ENCODE measurements at places on chromosomes 3 and 15. TPM values are rescaled to one million over a fixed set of nuclear protein-coding genes. Genes with fewer than 3 reads are reported as not detected.

Gene NAALADL2
- 23.5 TPM for total RNA-seq

DNA sequence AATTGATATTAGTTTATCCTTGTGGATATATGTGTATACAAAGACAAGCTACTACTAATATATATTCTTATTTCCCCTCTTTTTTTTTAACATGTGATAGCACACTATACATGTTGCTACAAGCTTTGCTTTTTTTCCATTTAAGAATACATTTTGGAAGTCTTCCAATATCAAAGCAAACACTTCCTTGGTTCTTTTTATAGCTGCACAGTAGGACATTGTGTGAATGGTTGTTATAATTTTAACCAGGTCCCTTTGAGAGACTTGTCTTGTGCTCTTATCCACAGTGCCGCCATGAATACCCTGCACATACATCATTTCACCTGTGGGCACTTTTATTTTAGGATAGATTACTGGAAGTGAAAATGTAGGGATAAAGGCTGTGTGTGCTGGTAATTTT, 88.7 kb downstream of the CACNA2D3 start:
- no peak overlapping the region for H3K4me3 ChIP-seq
- H3K27me3 ChIP-seq = no peaks in the 10 kb centered on the region
- no peak overlapping the region for H3K27ac ChIP-seq
- no peaks in the 10 kb centered on the region for H3K4me1 ChIP-seq
- H3K36me3 ChIP-seq = no peaks in the 10 kb centered on the region
- no peak for DNase-seq

GRCh38 chr3:169363318-169364265, 299.9 kb downstream of the MECOM start:
- no peak for DNase-seq
- H3K27ac ChIP-seq = no peak overlapping the region
- no peaks in the 10 kb centered on the region for H3K27me3 ChIP-seq
- no peaks in the 10 kb centered on the region for H3K36me3 ChIP-seq

DNA sequence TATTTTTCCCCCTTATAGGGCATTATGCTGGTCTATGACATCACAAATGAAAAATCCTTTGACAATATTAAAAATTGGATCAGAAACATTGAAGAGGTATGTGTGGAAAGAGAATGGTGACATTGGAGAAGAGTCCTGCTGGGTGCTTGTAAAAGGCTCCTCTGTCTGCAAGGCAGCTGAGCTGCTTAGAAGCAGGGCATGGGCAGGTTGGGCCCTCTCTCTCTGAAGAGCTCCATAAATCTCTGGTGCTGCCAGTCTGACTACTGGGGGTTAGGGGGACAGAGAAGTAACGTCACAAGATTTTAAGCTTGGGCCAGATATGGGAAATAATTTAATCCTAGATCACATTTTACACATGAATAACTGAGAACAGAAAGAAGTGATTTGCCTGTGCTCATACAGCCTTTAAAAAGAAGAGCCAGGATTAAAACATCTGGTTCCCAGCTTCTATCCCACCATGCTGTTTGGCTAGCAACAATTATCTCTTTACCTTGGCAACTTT, 21.9 kb upstream of the APH1B start:
- H3K27ac ChIP-seq = peak overlapping the region; percentile 70
- DNase-seq = no peak
- H3K27me3 ChIP-seq = no peaks in the 10 kb centered on the region
- peaks cover 17% of the 10 kb centered on the region for H3K36me3 ChIP-seq
- no peak overlapping the region for H3K4me3 ChIP-seq
- peaks cover 29% of the 10 kb centered on the region for H3K4me1 ChIP-seq

GRCh38 chr3:30231277-30232141, 374.9 kb upstream of the TGFBR2 start:
- no peaks in the 10 kb centered on the region for H3K27me3 ChIP-seq
- H3K4me1 ChIP-seq = peaks cover 48% of the 10 kb centered on the region
- DNase-seq = no peak
- H3K4me3 ChIP-seq = peak overlapping the region; percentile 30
- H3K27ac ChIP-seq = peak overlapping the region; percentile 82
- H3K36me3 ChIP-seq = no peaks in the 10 kb centered on the region

DNA sequence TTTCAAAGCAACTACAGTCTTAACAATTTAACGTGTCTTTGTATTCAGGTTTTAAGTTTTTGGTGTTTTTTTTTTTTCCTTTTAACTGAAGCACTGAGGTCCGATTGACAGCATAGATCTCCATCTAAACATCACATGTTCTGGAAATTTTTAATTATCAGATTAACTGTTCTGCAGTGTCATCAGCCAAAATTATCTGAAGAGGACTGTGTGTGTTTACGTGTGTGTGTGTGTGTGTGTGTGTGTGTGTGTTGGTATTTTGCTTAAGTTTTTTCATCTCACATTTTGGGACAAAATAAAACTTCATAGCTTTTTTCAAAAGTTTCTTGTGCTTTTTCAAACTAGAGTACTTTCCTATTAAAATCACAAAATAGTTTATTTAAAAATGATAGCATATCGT, 1.8 kb downstream of the PIK3CA start:
- no peaks in the 10 kb centered on the region for H3K36me3 ChIP-seq
- H3K27me3 ChIP-seq = no peaks in the 10 kb centered on the region
- H3K27ac ChIP-seq = no peak overlapping the region

DNA sequence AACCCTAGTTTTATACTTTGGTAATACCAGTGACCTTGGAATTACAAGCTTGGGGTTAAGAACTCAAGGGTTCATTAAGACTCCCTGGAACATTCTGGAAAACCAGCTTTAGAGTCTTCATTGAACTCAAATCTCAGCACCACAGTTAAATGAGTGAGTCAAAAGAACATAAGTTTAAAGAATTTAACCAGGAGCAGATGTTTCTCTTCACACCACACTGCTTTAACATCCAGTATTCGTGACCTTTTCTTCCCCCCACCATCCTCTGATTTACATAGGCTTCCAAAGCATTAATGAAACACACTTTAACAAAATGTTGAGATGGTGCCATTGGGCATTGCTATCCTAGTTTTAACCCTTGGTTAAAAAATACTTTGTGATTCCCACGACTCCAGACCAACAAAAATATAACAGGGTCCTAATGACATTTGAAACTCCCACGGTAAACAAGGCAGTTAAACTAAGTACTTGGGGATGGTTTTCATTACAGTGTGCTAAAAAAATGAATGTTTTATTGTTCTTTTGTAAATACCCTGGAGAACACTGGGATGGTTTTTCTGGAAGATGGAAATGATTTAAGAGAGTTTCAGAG, 123.9 kb downstream of the OXNAD1 start:
- H3K36me3 ChIP-seq = no peaks in the 10 kb centered on the region
- no peak for DNase-seq
- H3K27ac ChIP-seq = no peak overlapping the region
- peaks cover 16% of the 10 kb centered on the region for H3K4me1 ChIP-seq
- no peak overlapping the region for H3K4me3 ChIP-seq

DNA sequence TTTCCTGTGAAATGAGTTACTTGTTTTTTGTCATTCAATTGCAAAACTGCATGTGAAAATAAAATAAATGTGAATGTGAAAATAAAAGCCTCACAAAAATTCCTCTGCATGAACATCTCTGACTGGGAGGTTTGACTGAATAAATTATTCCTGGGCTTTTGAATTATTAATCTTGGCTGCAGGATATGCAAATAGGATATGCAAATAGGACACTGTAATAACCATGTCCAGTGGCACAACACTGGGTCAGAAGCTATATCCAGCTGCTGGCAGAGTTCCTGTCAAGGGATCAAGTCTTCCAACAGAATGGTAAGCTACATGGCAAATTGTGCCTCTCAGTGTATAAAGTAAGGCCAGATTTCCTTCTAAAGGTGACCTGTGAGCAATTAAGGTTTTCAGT, at the start of gene SUCNR1:
Gene SUCNR1, plus strand, starts transcription at position 246 of the 400 bp plus-strand sequence. CDS start 6,250 bp downstream, outside the sequence.
- H3K27ac ChIP-seq = no peak within 1 kb of the TSS
- H3K4me1 ChIP-seq = peaks cover 10% of the 10 kb centered on the region
- H3K36me3 ChIP-seq = no peaks in the 10 kb centered on the region
- no peak for DNase-seq

GRCh38 chr15:77630956-77631744, 1.6 kb downstream of the LINGO1 start:
- H3K4me1 ChIP-seq = peaks cover 4% of the 10 kb centered on the region
- peak; percentile 96 for DNase-seq
- peaks cover 47% of the 10 kb centered on the region for H3K27me3 ChIP-seq
- no peak overlapping the region for H3K27ac ChIP-seq

DNA sequence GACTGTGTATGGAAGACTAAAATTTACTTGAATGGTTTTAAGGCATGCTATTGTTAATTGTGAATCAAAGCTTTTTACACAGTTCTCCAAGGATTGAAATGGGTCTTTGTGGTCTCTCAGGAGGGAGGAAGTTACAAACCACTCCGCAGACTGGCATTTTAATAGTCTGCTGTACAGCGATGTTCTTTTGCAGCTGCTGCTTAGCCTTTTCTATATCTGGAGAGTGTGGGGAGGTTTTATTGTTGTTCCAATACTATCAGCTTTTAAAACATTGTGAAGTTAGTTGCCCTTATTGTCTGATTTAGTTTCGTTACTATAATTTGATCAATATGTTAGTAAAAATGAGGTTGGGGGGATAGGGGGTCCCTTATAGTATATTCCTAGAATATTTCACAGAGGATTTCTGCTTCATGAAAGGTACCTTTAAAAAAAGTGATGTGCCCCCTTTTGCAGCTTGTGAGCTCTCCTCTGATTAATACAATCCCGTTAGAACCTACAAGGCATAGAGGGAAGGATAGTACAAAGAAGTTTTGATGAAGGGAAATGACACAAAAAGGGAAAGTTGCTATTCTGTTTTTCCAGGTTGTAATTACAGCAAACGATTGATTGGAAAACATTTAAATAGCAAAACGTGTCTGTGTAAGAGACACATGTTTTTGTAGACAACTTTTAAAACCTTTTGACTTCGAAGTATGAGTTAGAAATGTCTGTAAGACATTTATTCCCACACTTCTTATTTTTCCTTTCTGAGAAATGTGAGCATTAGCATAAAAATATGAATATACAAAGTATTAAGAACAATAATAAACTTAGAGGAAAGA, 158.3 kb upstream of the CGNL1 start:
- peak overlapping the region; percentile 62 for H3K27ac ChIP-seq
- no peak for DNase-seq
- H3K4me1 ChIP-seq = peaks cover 81% of the 10 kb centered on the region
- H3K36me3 ChIP-seq = no peaks in the 10 kb centered on the region
- no peaks in the 10 kb centered on the region for H3K27me3 ChIP-seq
- peak overlapping the region; percentile 41 for H3K4me3 ChIP-seq

Gene PYGO1
- total RNA-seq = 18.0 TPM

DNA sequence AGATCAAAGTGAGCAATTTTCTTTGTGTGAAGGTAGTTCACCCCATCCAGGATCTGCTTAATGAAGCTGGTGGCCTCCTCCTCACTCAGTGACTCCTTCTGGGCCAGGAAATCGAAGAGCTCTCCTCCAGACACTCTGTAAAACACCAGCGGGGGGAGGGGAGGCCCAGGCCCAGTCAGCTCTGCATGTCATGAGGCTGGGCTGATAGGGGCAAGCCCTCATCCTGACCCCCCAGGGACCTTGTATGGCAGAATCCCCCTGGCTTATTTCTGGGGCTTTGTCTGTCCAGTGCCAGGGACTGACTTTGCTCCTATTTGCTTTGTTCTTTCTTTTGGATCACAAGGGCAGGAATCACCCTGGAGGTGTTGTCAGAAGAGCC, 74.9 kb downstream of the DAPK2 start:
- no peaks in the 10 kb centered on the region for H3K27me3 ChIP-seq
- DNase-seq = no peak
- no peak overlapping the region for H3K27ac ChIP-seq

Gene MYO5A
- total RNA-seq = 73.1 TPM

DNA sequence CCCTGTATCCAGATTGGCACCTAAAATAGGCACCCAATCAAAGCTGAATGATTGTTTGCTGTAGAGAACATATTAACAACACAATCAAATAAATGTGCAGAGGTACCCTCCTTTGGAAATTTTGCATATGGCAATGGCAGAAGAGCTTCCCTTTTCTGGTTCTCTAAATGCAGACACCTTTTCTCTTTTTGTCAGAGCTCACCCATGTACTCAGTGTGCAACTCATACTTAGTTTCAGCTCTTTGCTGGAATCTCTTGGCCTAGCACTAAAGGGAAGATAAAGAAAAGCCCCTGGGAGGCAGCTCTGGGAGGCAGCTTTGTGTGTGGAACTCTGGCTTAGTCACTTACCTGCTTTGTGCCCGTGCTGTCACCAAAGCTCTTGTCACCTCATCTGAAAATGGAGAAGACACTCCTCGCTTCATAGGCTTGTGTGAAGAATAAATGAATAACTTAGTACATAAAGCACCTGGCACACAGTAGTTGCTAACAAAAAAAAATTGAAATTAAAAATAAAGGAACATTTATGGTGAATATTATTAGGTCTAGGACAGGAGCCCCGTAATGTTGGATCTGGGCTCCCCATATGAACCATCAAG, 28.8 kb downstream of the ST6GAL1 start:
- H3K4me1 ChIP-seq = no peaks in the 10 kb centered on the region
- no peak for DNase-seq
- no peaks in the 10 kb centered on the region for H3K27me3 ChIP-seq
- no peaks in the 10 kb centered on the region for H3K36me3 ChIP-seq

Measured in osteoblast (primary cell).